Upper lobe of right lung (tissue), 1 donor: ENCODE measurements at places on chromosomes 6 and 20. TPM values are rescaled to one million over a fixed set of nuclear protein-coding genes. Genes with fewer than 3 reads are reported as not detected.
A peak's percentile ranks its signal among the peaks of the same experiment; 100 is the strongest.

HLA-DQA1 gene
- total RNA-seq: 111 TPM

SIM1 gene
- total RNA-seq: not detected

TSPYL4 gene
- 13.6 TPM for total RNA-seq

RCAN2 gene
- 11.7 TPM for total RNA-seq

ZNF512B gene
- total RNA-seq: 17.6 TPM

DEFB129 gene
- total RNA-seq: not detected

ANKRD6 gene
- total RNA-seq: 20.2 TPM

PTCRA gene
- 5.0 TPM for total RNA-seq

WFDC5 gene
- 1.3 TPM for total RNA-seq

IRF4 gene
- total RNA-seq: 3.7 TPM

TCP11 gene
- not detected for total RNA-seq

TMEM217 gene
- total RNA-seq: 1.8 TPM

ADGB gene
- total RNA-seq: not detected

POM121L2 gene
- total RNA-seq: not detected

RPS21 gene
- 1,050 TPM for total RNA-seq

HLA-DQB1 gene
- total RNA-seq: 94.9 TPM

ARMH2 gene
- total RNA-seq: not detected

GRCh38 chr6:84657486-84657885 is 106.9 kb downstream of the TBX18 start:
- no peak for DNase-seq

GRCh38 chr20:11153819-11154218 is 480.0 kb upstream of the JAG1 start:
- no peak for DNase-seq

GRCh38 chr6:53240761-53241160 is 92.1 kb upstream of the GCM1 start:
- DNase-seq: no peak

DNA sequence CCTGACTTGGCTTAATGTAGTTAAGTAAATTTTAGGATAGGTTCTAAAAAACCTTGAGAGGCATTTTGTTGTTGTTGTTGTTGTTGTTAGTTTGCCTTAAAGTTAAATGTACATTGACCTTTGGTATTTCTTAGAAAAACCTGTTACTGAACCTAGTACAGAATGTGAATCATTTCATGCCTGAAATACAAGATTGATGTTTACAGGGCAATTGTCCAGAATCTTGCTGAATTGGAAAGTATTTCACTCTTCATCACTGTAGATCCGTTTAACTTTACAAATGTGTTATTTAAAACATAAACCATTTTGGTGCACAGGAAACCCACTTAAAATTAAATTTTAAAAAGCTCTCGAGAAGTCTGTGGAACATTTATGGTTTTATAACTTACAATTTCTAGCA is 75.0 kb downstream of the CEP57L1 start:
- DNase-seq: no peak

- no peak for DNase-seq
Measured at GRCh38 chr6:83860359-83860755, 868 bp downstream of the CYB5R4 start.

DNA sequence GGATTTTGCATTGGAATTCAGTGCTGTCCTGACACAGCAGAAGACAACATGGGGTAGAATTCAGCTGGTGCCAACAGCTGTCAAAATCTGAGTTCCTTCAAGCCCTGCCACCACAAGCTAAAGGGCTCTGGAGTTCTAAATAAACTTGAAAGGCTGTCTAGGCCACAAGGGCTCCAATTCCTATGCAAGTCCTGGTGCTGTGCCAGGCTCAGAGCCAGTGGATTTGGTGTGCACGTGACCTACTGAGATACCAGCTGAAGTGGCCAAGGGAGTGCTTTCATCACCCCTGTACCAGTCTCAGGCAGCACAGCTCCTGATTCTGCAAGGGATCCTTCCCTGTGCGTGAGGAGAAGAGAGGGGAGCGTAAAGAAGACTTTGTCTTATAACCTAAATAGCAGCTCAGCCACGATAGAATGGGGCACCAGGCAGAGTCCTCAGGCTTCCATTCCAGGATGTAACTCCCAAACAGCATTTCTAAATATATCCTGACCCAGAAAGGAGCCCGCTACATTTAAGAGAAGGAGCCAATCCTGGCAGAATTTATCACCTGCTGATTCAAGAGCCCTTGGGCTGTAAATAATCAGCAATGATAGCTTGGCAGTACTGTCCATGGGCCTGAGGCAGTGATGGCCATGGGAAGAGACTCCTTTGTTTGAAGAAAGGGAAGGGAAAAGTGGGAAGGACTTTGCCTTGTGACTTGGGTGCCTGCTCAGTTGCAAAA is 881.2 kb upstream of the EPHA7 start:
- peak; percentile 53 for DNase-seq

- DNase-seq: no peak
Measured at GRCh38 chr6:137827977-137828810, 38.9 kb upstream of the TNFAIP3 start.

GRCh38 chr6:132298344-132298949 is 102.8 kb downstream of the MOXD1 start:
- no peak for DNase-seq

- DNase-seq: no peak
Measured at GRCh38 chr6:129369737-129370136, 340.2 kb downstream of the ARHGAP18 start.

- DNase-seq: no peak
Measured at GRCh38 chr20:22805219-22805618, 220.8 kb upstream of the FOXA2 start.

- no peak for DNase-seq
Measured at GRCh38 chr6:16564436-16564835, 196.8 kb downstream of the ATXN1 start.

DNA sequence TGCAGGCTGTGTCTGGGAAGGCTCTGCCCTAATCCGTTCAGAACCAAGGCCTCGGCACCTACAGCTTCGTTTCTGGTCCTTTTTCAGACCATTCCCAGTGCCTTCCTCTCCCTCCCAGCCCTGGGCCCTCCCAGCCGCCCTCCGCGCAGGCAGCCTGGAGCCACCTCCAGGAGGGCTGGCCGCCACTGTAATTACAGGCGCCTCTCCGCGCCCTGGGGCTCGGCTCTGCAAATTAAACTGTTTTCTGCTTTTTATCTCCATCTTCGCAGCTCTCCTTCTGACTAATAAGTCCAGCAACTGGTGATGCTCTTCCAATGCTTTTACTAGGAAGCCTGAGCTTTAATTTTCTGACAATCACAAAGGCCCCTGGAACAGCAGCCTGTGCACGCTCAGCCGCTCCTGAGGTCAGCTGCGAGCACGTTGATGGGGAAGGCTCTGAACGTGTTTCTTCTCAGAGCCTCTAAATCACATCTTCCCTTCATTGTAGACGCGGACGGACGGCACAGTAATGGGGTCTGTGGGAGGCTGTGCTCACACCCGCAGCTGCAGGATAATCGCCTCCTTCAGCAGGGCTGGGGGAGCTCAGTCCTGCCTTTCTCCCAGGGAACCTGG is 194.6 kb downstream of the DLL1 start:
- DNase-seq: peak; percentile 46

DNA sequence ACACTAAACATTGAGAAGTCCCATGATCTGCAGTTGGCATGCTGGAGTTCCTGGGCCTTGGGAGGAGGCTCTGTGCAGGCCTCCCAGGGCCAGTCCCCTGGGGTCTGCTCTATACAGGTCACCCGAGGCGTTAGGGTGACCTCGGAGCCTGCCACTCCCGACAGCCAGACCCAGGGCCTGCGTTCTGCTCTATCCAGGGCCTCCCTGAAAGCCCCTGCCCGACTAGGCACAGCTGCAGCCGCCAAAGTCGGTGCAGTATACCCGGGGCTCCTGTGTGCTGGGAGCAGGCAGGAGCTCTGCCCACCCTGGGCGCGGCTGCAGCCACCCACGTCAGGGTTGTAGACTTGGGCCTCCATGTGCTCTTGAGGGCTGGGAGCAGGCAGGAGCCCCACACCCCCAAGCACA is 6.3 kb upstream of the OR14J1 start:
- DNase-seq: no peak

DNA sequence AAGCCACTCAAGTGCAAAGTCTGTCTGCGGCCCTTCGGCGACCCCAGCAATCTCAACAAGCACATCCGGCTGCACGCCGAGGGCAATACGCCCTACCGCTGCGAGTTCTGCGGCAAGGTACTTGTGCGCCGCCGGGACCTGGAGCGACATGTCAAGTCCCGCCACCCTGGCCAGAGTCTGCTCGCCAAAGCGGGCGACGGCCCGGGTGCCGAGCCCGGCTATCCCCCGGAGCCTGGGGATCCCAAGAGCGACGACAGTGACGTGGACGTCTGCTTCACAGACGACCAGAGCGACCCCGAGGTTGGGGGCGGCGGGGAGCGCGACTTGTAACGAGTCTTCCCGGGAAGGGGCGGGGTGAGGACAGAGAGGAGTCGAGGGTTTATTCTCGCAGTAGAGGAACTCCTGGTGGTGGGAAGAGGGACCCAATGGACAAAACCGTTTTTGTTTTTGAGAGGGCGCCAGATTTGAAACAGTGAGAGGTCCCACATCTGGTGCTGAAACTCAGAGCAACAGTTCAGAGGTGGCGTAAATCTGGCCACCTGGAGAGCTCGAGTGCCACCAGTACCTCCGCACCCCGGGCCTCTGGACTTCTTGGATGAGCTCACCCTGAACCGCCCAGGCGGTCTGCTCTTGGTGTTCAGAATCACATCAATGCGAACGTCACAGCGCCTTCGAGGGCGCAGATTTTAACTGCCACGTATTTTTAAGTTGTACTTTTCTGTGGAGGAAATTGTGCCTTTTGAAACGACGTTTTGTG is 8.0 kb downstream of the PRDM13 start:
- no peak for DNase-seq

DNA sequence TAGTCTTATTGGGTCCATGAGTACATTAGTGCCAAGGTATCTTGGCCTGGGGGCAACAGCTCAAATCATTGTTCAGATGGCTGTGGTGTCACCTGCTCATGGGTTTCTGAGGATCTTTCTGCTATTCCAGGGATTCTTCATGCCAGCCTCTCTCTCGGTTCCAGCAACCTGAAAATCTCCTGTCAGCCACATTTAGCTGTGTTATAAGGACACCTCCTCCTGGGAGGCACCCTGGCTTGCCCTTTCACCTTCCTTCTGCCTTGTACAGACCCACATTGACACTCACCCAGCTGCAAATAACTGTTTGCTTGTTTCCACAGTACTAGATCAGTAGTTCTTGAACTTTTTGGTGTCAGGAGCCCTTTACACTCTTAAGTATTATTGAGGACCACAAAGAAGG is 159.9 kb downstream of the GRM4 start:
- peak; percentile 18 for DNase-seq

DNA sequence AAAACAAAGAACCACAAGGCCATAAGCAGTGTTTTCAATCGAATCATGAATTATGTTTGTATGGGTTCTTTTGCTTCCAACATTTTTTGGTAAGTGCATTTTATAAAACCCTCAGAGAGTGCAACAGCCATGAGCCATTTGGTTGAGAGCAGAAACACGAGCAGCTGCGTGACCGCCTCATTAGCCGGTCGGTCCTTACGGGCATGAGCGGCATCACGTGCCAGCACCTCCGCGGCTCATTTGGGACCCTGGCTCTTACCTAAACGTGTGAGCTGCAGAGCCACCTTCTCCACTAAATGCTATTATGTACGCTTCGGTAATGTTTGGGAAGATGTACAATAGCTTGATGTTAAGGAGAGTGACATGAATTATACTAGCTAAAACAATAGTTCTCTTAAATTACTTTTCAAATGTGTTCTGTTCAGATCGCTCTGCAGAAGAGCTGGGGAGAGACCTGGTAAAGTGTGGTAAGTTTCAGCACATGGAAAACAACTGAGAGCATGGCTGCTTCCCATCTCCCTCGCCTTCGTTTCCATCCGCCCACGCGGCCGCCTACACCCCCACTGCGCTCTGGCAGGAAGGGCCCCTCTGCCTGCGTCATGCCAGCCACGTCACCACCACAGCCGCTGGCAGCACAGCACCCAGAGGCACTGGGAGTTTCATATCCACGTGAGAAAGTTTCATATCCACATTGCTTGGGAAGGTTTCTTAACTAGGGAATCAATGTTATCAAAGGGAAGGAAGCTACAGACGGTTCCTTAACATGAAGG is 23.7 kb upstream of the PDE10A start:
- no peak for DNase-seq

- no peak for DNase-seq
Measured at GRCh38 chr6:129628101-129628815, 81.7 kb downstream of the ARHGAP18 start.

DNA sequence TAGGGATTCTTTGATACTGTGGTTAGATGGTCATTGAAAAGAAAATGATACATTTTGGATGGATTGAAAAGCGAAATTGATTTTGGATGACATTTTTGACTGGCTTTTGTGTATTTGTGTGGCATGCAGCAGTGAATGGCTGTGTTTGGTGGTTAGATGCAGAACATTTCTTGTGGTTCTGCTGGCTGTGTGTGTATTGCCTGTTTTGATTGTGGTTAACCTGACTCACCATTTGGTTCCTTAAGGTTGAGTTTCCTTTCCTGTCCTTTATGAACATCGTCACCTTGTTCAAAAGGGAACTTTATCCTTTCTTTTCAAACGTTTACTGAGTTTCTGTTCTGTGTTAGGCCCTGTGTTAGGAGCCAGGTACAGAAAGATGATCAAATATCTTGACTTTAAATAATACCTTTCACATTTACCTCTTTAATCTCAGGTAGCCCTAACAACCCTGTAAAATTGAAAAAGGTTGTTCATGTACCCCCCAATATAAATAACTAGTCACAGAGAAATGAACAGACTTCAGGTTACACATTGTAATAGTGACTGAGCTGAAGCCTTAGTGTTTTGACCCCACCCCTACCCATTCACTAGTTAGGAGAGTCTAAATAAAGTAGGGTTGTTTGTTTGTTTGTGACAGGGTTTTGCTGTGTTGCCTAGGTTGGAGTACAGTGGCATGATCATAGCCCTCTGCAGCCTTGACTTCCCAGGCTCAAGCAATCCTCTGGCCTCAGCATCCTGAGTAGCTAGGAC is 23.8 kb downstream of the ANKS1A start:
- DNase-seq: no peak

DNA sequence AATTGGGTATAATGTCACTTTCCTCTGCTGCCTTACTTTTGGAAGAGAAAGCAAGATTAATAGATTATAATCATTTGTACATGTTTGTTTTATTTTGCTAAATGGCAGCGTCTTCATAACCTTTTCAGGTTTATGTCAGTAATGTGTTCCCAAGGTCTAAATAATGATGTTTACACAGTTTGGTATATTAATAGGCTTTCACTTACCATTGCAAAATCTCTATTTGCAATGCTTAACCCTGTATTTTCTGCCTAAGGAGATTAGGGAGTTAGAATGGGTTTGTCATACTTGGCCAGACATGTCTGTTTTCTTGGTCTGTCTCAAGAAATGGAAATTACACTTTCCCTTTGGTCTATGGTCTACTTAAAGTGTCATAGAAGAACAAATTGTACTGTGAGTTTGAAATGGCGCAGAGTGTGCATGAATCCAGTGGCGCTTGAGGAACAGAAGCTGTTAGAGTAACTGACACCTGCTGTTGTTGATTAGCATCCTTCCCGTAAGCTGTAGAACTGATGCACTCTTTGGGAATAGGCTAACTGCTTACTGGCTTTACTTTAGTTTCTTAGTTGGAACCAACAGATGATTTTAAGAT is 261.1 kb downstream of the SAMD5 start:
- no peak for DNase-seq

- DNase-seq: no peak
Measured at GRCh38 chr20:36097337-36098151, 57.0 kb upstream of the EPB41L1 start.

- no peak for DNase-seq
Measured at GRCh38 chr20:35888657-35889056, 65.6 kb downstream of the SCAND1 start.

GRCh38 chr6:106883808-106884262 is 90.7 kb downstream of the CD24 start:
- DNase-seq: no peak

GRCh38 chr6:158544428-158544827 is 15.5 kb upstream of the TMEM181 start:
- peak; percentile 44 for DNase-seq

GRCh38 chr6:169225131-169225576 is 28.5 kb downstream of the THBS2 start:
- DNase-seq: no peak
